Motor neuron (in vitro differentiated cells): ENCODE measurements at places on chromosomes 11 and 22. TPM values are rescaled to one million over a fixed set of nuclear protein-coding genes. Genes with fewer than 3 reads are reported as not detected.

DNA sequence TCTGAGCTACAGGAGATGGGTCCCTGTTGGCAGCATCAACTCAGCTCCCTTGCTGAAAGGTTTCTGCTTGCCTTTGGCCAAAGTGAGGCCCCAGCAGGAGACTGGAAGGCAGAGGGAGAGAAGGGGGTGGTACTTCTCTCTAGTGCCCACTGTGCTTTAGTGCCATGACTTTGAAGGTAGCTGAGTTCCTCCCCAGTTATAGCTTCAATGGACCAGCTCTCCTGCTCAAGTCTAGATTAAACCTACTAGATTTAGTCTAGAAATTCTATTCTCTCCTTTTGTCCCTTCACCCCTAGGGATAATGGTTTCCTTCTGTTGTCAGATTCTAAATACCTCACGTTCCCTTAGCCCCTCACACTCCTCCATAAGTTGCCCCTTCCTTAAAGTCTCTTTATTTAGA is 119.2 kb downstream of the TIMP3 start:
- no peak for ATAC-seq

DNA sequence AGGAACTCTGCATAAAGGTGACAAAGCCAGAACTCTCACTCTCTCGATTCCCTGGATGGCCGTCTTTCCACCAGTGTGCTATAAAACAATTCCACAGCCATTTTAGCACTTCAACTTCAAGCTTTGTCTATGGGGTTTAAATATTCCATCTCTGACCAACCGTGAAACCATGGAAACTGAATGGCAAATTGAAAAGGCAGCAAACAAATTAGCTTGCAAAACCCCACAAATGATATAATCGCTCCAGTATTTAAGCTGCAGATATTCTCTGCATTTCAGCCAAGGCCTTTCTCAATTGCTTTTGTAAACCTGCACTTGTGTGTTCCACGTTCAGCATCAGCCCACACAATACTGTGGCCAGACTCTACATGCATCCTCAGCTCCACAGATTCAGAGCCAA is 131.7 kb upstream of the ISX start:
- peak; percentile 15 for ATAC-seq

FOSL1 gene
- total RNA-seq = 8.0 and 8.3 TPM in 2 replicates

GRCh38 chr22:43467216-43467940 is 55.6 kb downstream of the MPPED1 start:
- no peak for ATAC-seq

LRFN4 gene
- total RNA-seq = 31.5 and 36.6 TPM in 2 replicates
